D341Med (cell line): ENCODE measurements at places on chromosomes 2 and 18.

DNA sequence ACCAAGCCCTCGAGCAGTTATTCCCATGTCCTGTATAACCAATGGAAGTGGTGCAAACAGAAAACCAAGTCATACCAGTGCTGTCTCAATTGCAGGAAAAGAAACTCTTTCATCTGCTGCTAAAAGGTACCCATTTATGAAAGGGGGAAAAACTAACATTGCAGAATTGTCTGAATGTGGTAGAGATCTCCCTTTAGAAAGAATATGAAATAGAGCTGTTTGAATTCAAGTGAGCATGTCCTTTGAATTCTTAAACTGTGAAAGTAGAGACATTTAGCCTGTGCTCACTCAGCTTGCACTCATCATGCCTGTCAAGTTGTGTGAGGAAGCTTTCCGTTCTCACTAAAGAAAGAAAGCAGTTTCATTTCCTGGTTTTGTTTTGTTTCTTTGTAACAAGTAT, 87.4 kb downstream of the EML4 start:
- DNase-seq = no peak

DNA sequence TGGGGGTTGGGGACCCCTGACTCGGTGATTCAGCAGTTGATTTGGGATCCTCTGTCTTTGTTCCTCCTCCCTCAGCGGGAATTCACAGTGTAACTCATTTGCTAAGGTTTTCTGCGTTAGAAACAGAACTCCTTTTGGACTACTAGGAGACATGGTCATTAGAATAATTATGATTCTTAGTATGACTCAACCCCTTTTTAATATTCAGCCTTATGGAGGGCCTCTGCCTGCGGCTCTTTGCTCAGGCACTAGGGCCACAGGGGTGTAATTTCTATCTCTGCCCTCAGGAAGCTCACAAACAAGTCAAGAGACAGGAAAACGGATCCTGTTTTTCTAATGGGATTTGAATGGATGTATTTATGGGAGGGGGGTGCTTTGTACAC, 117.4 kb downstream of the SPTBN1 start:
- no peak for DNase-seq

DNA sequence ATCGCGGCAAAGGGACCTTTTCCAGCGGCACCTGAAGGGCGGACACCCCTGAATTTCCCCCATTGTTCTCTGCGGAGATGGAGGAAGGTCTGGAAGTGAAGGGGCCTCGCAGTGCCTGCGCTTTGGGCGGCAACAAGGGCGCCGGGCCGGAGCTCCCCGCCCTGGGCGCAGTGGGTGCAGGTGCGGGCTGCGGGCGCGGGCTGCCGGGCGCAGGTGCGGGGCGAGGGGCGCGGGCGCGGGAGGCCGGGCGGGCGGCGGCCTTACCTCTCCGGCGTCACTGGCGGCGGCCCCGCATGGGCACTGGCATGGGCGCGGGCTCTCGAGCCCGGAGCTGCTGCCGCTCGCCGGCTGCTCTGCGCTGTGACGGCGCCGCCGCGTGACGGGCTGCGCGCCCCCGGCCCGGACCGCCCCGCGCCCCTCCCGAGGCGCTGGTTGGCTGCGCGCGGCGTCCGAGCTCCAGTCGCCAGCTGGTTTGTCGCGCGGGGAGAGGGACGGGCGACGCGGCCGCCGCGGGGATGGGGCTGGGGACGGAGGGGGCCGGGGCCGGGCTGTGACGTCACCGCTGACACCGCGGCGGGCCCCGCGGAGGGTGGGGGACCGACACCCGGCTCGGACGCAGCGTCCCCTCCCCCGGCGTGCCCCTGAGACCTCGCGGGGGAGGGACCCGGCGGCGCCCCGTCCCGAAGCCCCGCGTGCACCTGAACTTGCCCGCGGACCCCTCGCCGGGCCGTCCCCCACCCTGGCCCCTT, at the start of gene KIF1A:
Gene KIF1A, minus strand, starts transcription at position 362 of the 749 bp plus-strand sequence. CDS start 22,467 bp downstream, outside the sequence.
- DNase-seq = peak; percentile 94

DNA sequence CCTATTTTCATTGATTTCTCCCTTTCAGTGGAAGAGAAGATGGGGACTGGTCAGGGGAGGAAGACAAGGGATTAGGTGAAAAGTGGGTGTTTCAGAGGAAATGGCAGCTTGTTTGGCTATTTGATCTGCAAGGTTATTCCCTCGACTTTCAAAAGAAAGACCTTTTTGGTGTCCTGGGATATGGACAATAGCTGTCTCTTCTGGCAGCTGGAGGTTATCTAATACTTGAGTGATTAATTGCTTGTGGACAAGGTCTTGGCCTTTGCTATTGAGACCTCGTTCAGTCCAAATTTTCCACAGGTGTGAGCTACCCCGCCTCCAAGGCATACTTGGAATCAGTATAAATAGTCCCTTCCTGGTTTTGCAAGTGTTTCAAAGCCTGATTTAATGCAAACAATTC, 33.3 kb upstream of the TRAPPC8 start:
- no peak for DNase-seq

GRCh38 chr2:216373896-216374295, 1.6 kb upstream of the MARCHF4 start:
- no peak for DNase-seq

GRCh38 chr2:179020156-179020750, 29.7 kb downstream of the CCDC141 start:
- peak; percentile 77 for DNase-seq

DNA sequence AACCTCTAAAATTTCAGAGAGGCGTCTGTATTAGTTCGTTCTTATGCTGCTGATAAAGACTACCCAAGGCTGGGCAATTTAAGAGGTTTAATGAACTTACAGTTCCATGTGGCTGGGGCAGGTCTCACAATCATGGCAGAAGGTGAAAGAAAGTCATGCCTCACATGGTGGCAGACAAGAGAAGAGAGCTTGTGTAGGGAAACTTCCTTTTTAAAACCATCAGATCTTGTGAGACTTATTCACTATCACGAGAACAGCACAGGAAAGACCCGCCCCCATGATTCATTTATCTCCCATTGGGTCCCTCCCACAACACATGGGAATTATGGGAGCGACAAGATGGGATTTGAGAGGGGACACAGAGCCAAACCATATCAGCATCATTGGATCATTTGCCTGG, 183.2 kb upstream of the SIX2 start:
- DNase-seq = no peak

GRCh38 chr2:175626796-175627195, 375.3 kb downstream of the LNPK start:
- no peak for DNase-seq

DNA sequence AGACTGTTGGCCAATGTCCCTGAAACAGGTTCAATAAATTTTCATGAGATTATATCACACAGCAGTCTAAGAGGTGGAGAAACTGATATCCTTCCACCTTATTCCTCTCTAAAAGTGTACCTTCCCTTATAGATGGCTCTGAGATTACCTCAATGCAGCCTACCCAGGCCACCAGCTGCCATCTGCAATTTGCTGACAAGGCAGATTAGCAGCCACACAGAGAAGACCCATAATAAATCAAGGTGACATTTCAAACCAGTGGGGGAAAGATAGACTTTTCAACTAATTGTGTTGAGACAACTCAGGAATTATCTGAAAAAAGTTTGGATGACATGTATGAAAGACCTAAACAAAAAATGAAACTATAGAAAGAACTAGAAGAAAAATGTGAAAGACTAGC, 43.2 kb downstream of the ZBTB7C start:
- DNase-seq = no peak

GRCh38 chr18:62690236-62690815, 25.0 kb upstream of the PHLPP1 start:
- no peak for DNase-seq

DNA sequence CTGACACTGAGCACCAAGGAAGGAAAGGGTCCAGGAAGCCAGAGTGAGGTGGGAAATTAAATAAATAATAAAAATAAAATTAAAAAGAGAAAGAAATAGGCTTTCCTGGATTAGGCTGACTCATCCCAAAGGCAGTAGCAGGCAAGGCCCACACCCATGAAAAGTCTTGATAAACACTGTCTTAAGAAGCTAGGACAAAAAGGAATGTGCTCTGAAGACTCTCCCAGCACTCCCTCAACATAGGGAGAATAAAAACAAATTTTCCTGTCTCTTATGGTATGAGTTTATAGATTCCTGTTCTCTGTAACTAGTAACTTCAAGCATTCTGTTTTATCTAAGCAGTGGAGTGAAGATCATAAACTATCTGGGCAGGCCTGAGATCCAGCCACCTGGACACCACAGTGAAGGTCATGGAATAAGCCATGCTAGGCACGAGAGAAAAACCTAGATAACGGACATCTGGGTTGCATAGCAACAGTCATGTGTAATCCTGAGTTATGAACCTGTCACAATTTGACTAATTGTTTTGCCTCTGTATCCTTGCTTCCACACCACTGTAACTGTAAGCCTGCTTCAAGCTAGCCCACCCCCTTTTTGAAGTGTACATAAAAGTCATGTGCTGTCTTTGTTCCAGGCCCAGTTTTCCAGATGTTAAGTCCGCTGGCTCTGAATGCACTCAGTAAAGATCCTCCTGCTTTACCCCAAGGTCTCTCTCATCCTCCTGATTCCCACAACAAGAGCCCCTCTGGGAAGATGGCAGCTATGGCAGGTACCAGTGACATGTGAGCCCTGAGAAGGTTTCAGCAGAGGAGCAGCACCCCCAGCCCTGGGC, 107.8 kb downstream of the NDUFA10 start:
- DNase-seq = no peak

GRCh38 chr2:158733430-158733755, 61.7 kb upstream of the DAPL1 start:
- DNase-seq = no peak

DNA sequence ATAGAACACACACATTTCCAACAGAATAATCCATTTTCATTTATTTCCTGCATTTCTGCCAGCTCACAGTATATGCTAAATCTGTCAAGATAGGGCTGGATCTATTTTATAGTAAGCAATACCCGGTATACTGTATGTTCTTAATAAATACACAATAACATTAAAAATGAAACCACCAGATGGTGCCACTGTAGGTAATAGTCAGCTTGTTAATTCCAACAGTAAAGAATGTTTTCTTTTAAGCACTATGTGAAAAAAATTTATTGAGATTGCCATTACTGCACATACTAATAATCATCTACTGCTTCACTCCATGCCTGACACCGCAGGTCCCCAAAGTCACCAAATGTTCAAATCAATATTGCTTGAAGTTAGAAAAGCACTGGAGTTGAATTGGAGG, 131.5 kb upstream of the PGAP1 start:
- no peak for DNase-seq
